Uterus (tissue), 4 donors: ENCODE measurements at places on chromosomes 3 and 15.

- DNase-seq = no peak
Measured at GRCh38 chr15:84914351-84914750, 29.9 kb downstream of the SLC28A1 start.

DNA sequence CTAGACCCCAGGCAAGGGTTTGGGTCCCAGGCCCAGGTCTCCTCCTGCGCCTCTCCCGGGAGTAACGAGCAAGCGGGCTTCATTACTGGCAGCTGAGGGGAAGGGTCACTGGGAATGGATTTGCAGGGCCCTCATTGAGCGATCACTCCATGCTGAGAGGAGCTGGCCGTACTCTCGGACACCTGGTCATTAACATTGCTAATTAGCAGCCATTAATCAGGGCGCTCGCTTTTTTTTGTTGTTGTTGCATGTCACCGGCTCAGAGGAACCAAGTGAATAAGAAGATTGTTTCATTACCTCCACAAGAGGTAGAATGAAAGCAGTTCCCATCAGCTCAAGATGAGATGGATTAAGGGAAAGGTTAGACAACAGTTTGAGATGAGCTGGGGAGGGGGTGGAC lies 293.0 kb upstream of the ATP11B start:
- no peak for DNase-seq

DNA sequence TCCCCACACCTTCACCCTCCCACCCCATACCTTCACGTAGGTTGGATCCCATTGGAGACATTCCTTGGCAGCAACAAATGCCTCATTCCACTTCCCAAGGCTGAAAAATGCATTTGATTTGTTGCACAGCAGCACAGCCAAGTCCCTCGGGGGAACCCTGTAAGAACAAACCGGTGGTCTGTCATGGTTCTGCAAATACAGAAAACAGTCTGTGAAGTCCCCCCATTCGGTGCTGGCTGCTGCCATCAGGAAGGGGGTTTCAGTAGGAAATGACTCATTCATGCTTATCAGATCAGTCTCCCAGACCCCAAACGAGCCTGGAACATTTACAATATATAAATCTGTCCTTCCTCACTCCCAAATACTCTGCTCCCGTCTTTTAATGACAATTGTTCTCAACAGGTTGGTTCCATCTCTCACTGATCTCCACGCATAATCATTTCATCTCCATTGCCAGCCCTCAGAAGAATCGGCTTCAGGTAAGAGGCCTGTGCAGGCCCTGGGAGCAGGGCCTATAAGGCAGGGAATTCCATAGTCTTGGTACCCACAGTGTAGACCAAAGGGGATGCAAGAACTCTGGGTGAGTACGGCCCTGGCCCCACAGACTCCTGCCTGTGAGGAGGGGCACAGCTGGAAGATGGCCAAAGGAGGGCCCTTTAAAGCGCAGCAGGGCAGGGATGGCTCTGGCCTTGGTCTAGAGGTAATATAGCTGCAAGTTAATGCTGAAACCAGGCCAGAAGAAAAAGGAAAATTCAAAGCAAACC lies 41.6 kb downstream of the TRANK1 start:
- no peak for DNase-seq

DNA sequence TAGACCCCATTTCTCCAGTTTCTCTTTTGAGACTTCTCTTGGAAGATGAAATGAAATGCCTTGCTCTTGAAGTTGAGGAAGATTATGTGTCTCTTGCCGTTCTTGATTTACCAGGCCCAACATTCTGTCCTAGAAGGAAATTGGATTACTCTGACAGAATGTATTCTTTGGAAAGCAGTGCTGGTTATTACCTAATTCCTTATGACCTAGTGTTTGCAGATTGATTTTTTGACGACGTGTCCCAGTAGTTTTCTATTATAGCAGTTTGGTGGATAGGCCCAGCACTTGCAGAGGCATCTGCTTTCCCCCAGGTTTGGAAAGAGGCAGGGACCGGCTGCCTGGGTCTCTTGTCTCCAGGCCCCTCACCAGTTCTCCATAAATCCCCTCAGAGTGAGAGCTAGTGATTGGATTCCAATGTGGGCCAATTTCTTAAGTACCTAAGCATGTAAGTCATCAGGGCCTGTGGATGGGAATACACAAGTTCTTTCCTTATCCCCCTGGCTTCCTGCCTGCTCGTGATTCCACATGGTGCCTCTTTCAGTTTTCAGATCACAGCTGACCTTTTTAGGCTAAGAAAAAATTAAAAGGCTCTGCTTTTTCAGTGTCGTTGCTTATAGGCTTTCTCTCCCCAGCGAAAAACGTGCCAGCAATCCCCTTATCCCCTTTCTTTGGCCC lies 50.2 kb downstream of the EPHB3 start:
- DNase-seq = peak; percentile 68

DNA sequence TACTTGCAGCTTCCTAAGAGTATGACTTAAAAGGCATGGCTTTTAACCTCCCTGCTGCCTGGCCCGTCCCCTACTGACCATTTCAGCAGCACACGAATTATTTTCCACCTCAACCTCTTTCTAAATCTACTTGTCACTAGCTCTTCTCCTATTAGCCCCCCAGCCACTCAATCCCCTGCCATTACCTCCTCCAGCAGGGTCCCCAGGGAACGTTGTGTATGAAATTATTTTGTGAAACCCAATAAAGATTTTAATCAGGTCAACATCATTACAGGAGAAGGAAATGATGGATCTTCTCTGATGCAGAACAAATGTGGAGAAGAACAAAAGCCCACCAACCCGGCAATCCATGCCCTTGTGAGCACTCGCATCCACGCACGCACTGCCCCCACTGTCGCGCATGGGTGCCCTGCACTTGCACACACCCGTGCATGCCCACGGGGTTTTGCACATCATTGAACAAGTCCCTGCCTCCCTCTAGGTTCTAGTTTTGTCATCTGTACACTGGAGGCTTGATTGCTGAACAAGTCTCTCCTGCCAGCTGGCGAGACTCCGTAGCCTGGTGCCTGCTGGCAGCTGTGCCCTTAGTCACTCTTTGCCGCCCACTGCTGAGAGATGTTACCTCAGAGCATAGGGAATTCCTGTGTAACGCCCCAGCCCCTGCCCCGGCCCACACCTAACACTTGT lies 51.6 kb downstream of the LINGO1 start:
- no peak for DNase-seq

- DNase-seq = no peak
Measured at GRCh38 chr3:120780977-120781376, 38.4 kb downstream of the GTF2E1 start.

- no peak for DNase-seq
Measured at GRCh38 chr3:49026536-49026935, 2.7 kb downstream of the IMPDH2 start.

GRCh38 chr3:37995652-37996641 lies 5.4 kb downstream of the VILL start:
- no peak for DNase-seq

DNA sequence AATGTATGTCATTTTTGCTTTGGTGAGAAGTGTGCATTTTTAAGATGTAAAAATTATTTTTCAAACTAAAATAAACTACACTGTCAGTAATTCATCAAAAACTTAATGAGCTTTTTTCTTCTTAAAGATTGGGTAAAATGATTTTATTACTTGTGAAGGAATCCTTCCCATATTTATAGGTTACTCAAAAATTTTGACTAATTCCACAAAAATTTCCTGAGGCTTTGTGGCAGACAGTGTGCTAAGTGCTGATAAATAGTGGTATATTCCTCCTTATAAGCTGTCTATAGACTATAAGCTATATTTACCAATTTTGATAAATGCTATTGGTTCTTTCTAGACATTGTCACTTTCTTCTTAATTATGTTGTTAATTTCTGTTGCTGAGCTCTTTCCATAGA lies 284.5 kb upstream of the SEMA6D start:
- DNase-seq = no peak

DNA sequence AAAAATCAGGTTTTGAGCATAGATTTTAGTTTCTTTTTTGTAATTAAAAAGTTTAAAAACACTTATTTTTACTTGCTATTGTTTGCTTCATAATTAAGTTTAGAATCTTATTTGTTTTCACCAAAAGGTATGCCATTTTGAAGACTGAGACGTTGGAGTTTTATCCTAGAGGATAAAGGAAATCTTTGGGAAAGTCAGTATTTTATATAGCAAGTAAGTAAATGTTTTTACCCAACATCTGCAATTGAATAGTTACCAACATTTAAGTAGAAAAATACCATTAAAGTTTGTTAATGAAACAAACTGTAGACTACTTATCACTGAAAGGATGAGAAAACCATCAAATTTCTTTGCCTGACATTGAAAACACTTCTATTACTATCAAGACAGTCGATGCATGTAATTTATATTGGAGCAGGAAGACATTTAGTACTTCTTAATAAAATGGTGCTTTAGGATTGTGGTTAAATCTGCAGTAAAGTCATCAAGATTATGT lies 14.0 kb upstream of the CHD2 start:
- no peak for DNase-seq

DNA sequence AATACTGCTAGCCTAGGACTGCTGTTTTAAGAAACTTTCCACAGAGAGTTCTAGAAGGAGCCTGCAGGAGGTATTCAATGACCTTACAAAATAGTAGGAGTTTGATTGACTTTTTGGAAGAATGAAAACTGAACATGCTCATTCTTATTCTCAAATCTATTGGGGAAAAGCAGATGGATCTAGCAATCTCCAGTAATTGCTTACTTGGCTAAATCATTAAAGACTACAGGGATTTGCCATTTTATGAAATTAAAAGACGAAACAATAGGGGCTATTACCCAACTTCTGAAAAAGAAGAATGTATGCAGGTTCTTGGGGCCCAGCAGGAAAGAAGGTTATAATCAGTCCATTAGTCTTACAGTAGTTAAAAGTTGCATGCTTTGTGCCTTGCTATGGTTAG lies 29.9 kb upstream of the PEX5L start:
- DNase-seq = no peak

DNA sequence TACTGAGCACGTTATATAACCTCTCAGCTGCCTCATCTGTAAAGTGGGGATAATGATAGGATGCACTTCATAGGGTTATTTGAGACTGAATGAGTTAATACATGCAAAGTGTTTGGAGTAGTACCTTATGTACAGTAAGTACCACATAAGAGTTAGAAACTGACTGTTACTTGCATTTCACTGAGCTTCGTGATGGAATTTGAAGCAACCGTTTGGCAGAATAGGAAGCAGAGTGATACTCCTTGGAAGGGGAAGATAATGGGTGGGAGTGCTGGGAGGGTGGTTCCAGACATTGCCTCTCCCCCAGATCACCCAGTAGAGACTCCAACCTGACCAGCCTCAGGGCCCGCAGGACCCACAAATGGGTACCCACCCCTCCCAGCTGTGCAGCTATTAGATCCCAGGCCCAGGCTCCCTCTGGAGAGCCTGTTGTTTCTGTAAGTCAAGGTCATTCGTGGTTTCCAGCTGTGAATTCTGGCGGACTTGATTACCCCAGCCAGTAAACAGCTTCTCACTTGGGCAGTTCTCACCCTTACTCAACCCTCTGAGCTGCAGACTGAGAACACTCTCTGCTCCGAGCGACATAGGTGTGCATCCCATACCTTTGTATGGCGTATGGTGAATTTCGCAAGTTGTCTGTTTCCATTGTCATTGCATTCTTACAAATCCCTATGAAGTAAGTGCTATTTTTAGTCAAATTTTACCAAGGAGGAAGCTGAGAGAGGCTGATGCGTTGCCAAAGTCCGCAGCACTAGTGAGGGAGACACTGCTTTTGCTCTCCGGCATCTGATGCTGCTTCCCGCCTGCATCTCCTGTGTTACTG lies 11.1 kb downstream of the ALPK3 start:
- peak; percentile 40 for DNase-seq

DNA sequence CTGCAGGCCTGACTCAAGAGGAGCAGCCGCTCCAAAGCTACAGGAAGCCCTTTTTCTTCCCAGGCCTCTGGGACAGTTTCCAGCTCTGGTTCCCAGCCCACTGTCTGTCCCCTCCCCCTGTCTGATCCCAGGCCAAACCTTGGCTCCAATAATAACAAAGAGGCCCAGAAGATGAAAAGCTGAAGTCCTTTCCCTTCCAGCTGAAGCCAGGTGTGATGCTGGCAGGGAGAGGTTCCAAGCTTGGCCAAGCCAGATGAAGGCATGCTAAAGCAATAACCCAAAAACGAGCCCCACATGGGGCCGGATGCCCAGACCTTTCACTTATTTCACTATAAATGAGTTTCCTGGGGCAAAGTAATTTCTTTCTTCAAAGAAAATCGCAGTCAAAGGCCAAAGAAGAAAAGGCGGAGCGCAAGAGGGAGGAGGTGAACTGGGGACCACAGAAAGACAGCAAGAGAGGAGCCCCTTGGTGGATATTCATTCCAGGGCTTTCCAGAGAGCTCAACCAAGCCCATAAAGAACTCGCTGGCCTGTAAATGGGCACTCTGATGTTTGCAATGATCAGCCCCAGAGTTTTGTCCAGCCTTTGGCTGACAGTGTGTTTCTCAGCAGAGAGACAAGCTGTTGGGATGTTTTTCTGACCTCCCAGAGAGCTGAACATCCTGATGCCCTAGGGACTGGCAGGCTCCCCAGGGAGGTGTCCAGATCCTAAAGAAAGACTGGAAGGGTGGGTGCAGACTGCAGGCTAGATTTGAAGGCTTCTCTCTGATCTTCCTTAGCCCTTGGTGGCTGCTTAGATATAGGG lies 157.6 kb downstream of the UACA start:
- peak; percentile 83 for DNase-seq

DNA sequence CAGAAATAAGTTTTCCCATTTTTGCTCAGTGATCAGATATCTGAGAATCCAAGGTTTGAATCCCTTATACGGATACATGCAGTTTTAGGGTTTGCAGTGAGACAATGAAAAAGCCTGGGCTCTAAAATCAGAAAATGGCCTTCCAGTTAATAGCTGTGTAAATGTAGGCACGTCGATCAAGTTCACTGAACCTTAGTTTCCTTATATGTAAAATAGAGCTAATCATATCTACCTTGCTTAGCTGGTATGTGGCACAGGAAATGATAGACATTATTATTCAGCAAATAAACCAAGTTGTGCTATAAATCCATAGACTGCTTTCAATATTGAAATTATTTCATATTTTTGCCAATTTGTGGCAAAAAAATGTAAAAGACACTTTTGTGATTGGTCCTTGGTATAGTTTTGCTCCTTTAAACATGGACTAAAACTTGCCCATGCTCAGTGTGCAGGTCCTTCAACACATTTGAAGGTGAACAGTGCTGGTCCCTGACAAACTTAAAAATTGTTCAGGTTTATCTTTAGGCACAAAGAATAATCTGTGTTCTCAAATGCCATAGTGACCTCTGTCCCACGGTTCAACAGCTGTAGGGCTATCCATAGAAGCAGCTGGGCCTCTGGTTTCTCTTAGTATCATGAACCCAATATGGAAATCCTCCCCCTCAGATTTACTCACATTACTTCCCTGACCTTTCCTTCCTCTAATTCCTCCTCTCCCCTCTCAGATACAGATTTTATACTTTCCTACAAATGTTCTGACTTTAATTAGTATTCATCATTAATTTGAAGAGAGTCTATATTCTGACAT lies 51.0 kb downstream of the CCDC54 start:
- DNase-seq = no peak
